Stimulated activated CD4-positive, alpha-beta T cell treated with anti-CD3 and anti-CD28 coated beads, TNF-alpha, amount 100 ng/mL, for 4 hours (primary cell): ENCODE measurements at places on chromosomes 4 and X.

DNA sequence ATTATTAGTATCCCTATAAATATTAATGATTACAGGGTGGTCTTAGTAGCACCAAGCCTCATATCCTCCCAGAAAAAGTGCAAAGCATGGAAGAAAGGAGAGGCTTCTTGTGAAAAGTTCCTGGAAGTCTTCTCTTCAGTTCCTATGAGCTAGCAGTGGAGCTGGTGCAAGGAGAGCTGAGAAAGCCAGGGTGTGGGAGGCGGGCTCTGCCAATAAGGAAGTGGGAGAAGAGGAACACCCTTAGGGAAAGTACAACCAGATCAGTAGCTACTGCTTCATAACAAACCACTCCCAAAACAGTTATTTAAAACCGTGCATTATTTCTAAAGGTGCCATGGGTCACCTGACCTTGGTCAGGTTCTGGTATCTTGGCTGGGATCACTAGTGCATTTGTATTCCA lies 72.4 kb downstream of the MAP9 start:
- DNase-seq: no peak

- no peak for DNase-seq
Observed at GRCh38 chr4:88511236-88511635, 12.3 kb downstream of the PYURF start.

- DNase-seq: no peak
Observed at GRCh38 chr4:126572264-126572663, 1060.5 kb upstream of the INTU start.

DNA sequence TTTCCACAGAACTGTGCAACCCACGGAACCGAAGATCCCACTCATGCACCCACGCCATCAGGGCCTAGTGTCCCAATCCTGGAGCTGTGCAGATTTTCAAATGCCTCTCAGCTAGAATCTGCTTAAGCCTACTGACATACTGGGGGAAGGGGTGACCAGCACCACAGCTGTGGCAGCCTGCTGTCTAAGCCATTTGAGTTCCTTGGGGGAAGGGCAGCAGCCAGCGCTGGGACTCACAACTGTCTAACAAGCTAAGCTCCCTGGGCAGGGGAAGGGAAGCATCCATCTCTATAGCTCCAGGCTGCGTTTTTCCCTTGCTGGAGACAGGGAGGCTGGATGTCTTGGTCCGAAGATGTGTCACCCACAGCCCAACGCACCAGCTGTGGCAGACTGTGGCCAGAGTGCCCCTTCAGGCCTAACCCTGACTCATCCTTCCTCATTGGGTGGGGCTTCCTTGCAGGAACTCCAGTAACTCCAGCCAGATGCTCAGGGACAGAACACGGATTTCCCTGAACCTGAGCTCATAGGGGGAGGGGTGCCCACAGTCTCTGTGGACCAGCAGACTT lies 194.8 kb downstream of the CHRDL1 start:
- no peak for DNase-seq

GRCh38 chr4:2938906-2939305 lies 24.3 kb downstream of the NOP14 start:
- DNase-seq: no peak

DNA sequence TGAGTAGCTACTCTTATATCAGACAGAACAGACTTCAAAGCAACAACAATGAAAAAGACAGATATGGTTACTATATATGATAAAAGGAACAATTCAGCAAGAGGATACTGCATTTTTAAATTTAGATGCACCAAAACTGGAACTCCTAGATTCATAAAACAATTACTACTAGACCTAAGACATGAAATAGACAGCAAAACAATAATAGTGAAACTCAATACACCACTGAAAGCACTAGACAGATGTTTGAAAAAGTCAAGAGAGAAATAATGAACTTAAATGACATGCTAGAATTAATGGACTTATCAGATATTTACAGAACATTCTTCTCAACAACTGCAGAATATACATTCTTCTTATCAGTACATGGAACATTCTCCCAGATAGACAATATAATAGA lies 99.5 kb upstream of the ITM2A start:
- no peak for DNase-seq

DNA sequence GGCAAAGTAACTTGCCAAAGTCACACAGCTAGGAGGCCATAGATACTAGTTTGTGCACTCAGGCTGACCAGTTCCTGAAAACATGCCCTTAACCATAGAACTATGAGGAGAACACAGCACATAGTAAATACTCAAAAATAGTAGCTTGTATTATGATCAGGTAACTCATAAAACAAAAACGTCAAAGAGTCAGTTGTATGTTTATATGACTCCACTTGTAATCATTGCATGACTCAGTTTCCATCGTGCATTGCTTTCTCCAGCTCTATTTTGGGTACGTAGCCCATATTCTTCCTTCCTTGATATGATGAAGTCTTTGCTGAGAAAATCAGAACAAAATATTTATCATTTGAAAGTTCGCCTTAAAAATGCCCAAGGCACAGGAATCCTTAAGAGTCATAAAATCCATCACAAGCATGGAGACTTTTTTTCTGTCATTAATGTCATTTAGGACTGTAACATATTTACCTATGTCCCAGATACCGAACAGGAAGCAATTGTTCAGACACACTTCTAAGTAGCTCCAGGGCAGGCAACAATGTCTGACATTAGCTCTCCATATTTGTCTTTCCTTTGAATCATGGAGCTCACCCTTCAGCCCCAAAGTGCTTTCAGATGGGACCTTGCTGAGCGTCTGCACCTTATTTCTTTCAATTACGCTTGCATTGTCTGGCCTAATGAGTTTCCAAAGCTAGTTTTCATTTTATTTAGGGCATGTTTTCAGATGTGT lies 11.2 kb upstream of the MID1 start:
- DNase-seq: no peak

- no peak for DNase-seq
Observed at GRCh38 chr4:84498203-84498934, 723 bp downstream of the NKX6-1 start.

DNA sequence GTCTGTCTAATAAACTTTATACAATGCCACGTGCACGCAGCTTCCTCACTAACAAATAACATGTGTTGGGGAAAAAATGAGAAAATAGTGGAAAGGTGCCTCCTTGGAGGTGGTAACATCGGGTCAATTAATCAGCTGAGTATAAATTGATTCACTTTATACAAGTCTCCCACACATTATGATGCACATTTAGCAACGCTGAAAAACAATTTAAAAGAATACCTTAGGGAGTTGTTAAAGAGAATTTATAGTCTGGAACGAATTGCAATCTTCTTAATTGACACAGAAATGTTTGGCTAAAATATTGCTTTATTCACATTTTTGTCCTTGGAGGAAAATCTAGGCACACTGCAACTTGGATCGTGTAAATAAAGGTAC lies 84.2 kb downstream of the HPRT1 start:
- DNase-seq: no peak

DNA sequence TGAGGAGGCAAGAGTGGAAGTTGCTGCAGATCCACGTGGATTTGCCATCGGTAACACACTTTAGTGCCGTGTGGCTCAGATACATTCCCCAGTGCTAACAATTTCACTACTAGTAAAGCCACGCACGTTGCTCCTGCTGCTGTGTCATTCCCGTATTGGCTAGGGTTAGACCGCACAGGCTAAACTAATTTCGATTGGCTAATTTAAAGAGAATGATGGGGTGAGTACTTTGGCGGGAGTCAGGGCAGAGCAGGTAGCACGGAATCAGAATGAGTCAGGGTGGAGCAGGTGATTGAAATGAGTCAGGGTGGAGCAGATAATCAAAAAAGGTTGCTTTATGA lies 1337.5 kb downstream of the FSTL5 start:
- DNase-seq: no peak

GRCh38 chr4:3480528-3481112 lies 17.5 kb downstream of the DOK7 start:
- peak; percentile 49 for DNase-seq

DNA sequence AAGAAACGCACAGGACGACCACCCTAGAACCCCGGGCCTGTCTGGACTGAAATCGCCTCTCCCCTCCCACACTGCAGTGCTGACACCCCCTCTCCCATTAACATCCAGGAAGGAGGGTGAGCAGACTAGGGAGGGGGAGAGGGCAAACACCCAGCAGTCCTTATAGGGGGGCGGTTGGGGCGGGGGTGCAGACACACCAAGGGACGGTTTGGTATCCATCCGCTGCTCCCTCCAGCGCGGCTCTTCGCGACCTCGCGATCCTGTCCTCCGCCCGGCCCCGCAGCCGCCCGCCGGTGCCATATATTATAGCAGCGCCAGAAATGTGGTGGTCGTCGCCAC lies 411 bp upstream of the GPRASP1 start:
- DNase-seq: no peak

DNA sequence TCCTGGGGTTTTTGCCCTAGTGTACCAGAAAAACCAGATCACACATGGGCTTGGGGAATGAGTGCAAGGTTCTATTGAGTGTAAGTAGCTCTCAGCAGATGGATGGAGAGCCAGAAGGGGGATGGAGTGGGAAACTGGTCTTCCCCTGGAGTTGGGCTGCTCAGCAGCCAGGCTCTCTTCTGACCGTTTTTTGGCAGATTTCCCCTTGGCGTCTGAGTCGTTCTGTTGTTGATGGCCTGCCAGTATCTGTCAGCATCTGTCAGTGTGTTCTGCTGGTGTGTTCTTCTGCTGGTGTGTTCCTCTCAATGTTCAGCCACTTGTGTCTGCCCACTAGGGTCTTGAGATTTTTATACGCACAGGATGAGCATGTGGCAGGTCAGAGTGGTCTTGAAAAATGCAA lies 633.9 kb upstream of the CPEB2 start:
- DNase-seq: no peak

GRCh38 chr4:110631584-110632505 lies 9.0 kb upstream of the PITX2 start:
- DNase-seq: no peak

- no peak for DNase-seq
Observed at GRCh38 chr4:101210331-101210730, 137.0 kb downstream of the PPP3CA start.

- DNase-seq: no peak
Observed at GRCh38 chr4:35539404-35540055, 704.8 kb downstream of the ARAP2 start.

DNA sequence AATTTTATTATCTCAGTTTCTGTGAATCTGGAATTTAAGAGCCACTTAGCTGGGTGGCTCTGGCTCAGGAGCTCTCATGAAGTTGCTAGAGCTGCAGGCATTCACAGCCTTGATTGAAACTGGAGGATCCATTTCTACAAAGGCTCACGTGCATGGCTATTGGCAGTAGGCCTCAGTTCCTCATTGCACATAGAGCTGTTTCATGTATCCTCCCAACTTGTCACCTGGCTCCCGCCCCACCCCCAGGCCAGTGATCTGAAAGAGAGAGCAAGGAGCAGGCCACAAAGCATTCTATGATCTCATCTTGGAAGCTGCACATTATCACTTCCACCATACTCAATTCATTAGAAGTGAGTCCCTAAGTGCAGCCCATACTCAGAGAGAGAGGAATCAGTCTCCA lies 18.5 kb upstream of the AP1AR start:
- no peak for DNase-seq

GRCh38 chr4:87982036-87982435 lies 6.5 kb downstream of the SPP1 start:
- DNase-seq: no peak

DNA sequence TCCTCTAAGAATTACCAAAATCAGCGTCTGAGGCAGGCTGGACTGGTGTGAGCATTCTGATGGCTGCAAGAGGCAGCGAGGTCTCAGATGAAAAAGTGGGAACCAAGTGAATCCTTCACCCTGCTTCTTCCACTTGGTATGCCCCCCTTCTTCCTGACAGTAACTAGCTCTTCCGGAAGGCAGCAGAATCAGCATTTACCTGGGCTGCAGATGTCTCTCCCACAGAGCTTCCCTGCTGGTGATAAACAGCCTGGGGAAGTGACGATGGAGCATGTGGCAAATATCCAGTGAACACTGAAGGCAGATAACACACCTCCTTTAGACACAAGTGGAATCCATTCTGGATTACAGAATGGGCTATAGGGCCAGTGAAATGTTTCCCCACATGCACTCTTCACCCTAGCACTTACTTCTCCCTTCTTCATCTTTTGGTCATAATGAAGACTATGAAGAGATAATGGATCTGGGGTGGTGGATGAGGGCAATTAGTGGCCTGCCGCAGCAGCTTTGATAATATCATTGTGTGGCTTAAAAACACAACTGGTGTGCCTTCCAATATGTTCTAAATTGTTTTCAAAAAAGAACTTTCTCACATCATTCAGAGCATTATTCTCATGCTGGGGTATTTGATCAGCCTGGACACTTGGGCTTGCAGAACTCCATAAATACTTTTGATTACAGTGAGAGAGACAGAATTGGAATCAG lies 60.8 kb upstream of the TBC1D9 start:
- no peak for DNase-seq

DNA sequence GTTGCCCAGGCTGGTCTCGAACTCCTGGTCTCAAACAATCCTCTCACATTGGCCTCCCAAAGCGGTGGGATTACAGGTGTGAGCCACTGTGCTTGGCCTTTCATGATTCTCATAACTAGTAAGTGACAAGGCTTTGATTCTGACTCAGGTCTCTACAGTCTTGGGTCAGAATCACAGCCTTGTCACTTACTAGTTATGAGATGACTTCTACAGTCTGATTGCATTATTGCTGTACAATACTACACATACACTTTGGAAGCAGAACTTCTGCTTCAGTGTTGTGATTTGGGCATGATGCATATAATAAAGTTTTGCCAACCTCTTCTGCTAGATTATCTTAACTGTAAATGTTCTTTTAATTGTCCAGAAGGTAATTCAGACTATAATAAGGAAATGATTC lies 123.3 kb downstream of the KDM6A start:
- DNase-seq: no peak

- no peak for DNase-seq
Observed at GRCh38 chr4:2500547-2500946, 31.6 kb downstream of the RNF4 start.
